ENCODE measurements at places on chromosomes 5 and 9.

- DNase-seq = no peak
Observed at GRCh38 chr9:88559661-88560060, 24.7 kb downstream of the NXNL2 start.

DNA sequence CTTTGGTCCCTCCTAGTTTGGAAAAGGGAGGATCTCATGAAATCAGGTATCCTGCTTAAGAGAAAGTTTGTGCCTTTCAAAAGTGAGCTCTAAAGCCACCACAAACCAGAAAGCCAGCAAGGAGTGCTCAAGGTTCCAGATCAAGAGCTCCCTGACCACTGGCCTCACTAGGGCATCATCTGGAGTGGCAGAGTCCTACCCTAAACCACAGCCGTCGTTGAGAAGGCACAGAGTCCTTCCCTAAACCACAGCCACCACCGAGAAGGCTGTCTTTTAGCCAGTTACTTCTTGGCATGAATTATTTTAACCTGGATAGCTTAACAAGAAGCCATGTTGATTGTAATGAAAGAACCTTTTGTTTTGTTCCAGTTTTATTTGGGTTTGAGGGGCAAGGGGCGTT, 102.9 kb downstream of the FRMD3 start:
- no peak for DNase-seq

GRCh38 chr5:150632305-150633160, 7.9 kb upstream of the SYNPO start:
- no peak for DNase-seq

DNA sequence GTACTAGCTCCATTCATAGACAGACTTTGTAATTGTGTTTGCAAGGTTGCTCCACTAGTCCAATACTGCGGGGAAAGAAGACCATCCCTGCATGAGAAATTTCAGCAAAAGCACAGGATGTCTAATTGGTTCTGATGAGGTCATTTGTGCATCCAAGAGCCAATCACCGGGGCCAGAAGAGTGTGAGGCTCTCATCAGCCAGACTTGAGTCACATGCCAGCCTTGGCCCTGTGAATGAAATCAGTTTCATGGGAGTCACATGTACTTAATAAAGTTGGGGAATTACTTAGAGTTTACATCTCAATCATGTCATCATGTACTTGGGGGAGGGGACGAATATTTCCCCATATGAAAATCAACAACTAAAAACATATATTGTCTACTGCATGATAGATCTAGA, 1236.0 kb downstream of the MAT2B start:
- DNase-seq = no peak

- no peak for DNase-seq
Observed at GRCh38 chr5:157603333-157604190, 28.0 kb upstream of the ADAM19 start.

GRCh38 chr9:127569886-127570401, 42.1 kb upstream of the STXBP1 start:
- no peak for DNase-seq

GRCh38 chr5:17238521-17239041, 21.1 kb downstream of the BASP1 start:
- DNase-seq = no peak

DNA sequence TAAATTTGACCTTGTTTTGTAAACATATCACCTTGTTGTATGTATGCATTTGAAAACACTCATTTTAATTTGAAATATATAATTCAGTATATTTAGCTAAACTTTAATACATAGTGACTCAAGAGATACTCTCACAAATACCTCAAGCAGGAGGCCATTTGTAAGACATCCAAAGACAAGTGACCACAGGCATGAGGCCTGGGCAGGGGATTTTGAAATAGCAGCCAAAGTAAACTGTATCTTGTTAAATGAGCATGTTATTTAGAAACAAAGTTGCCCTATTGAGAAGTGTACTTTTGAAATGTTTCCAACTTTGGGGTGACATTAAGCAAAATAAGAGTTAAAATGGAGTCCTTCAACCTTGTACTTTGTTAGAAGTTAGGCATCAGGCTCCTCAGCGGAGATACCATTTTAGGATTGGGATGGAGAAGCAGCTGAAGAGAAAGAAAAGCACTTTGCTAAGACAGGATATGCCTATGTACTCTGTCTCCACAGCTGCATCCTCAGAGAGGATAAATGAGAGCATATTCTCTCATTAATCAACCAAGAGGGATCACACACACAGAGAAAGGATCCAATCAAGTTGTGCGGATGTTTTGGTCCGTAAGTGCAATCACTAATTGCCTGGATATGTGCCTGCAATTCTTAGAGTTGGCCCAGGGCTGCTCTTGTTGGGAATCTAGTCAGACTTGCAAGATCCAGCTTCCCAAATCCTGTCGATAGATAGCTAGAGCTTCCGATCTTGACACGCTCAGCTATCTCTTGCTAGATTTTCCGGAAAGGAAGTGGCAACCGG, 157.5 kb upstream of the HAPLN1 start:
- no peak for DNase-seq

- DNase-seq = peak; percentile 4
Observed at GRCh38 chr5:139705655-139706587, 57.8 kb downstream of the CXXC5 start.

GRCh38 chr5:55625589-55625909, 86.6 kb downstream of the SLC38A9 start:
- DNase-seq = no peak

- DNase-seq = peak; percentile 4
Observed at GRCh38 chr5:57349214-57349613, 133.4 kb downstream of the ACTBL2 start.

DNA sequence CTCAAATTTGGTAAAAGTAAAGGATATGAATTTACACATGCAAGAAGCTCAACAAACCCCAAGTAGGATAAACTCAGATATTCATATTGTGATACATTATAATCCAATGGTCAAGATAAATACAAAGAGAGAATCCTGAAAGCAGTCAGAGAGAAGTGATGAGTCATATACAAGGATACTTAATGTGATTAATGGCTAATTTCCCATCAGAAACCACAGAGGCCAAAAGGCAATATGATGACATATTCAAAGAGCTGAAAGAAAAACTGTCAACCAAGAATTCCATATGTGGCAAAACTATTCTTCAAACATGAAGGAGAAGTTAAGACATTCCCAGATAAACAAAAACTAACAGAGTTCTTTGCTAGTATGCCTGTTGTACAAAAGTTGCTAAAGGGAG, 19.5 kb upstream of the IRF1 start:
- no peak for DNase-seq

GRCh38 chr9:82036086-82036485, 47.5 kb downstream of the SPATA31D1 start:
- DNase-seq = no peak

DNA sequence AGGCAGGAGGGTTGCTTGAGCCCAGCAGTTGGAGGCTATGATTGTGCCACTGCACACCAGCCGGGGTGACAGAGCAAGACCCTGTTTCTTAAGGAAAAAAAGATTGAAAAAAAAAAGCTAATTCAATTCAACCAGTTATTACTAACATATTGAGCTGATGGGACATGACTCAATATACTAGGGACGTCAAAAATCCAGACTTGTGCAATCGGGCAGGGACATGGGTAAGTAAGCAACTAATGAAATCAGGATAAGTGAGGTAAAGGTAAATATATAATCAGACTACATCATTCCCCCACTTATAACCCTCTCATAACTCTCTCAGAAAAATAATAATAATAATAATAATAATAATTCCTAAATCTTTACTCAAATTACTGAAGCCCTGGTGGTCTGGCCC, 975 bp upstream of the HAVCR1 start:
- DNase-seq = no peak

DNA sequence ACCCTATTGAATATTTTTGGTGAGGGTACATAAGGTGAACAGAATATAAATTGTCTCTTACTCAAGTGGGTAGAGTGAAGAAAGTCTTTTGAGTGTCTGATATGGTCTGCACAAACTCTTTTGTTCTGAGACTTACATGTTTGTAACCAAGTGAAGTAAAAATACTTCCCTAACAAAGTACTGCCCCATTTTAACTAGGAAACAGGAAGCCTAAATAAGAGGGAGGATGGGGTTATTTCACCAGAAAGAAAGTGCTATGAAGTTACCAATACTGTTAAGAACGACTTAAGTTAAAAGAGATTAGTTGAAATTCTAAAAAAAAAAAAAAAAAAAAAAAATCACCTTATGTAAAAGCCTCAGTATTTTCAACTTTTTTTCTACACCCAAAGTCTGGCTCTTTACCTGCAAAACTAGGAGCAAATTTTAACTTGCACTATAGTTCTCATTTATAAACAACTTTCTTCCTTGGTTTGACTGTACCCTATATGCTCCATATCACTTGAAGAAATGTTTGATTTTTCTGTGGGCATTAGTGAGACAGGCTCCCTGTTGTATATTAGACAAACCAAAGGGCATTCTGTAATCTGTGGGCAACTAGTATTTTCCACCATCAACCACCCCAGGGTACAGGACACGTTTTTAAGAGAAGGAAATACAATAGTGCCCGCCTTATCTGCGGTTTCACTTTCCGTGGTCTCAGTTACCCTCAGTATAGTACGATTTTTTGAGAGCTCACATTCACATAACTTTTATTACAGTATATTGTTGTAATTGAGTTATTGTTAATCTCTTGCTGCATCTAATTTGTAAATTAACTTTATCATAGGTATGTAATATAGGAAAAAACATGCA, 127.7 kb downstream of the NR3C1 start:
- DNase-seq = no peak

DNA sequence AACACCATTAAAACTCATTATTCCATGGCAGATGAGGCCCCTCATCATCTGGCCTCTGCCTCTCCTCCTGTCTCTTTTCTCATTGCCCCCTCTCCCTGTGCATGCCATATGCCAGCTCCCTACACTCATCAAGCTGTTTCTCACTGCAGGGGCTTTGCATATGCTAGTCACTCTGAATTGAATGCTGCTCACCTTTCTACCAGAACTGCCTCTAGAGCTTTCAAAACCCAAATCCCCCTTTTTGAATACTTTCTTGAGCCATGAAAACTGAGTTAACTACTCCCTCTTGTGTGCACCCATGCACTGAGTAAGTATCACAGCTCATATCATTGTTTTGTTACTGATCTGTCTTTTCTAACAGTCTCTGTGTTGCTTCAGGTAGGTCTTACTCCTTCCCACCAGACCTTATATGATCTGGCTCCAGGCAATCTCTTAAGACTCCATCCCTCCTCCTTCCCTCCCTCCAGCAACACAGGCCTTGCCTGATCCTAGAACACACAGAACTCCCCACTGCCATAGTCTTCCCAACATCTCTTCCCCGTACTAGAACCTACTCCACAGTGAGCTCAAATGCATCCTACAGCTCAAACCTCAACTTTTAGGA, 60.5 kb downstream of the ASTN2 start:
- DNase-seq = no peak

- DNase-seq = no peak
Observed at GRCh38 chr9:125540497-125540896, 166.5 kb downstream of the MAPKAP1 start.

DNA sequence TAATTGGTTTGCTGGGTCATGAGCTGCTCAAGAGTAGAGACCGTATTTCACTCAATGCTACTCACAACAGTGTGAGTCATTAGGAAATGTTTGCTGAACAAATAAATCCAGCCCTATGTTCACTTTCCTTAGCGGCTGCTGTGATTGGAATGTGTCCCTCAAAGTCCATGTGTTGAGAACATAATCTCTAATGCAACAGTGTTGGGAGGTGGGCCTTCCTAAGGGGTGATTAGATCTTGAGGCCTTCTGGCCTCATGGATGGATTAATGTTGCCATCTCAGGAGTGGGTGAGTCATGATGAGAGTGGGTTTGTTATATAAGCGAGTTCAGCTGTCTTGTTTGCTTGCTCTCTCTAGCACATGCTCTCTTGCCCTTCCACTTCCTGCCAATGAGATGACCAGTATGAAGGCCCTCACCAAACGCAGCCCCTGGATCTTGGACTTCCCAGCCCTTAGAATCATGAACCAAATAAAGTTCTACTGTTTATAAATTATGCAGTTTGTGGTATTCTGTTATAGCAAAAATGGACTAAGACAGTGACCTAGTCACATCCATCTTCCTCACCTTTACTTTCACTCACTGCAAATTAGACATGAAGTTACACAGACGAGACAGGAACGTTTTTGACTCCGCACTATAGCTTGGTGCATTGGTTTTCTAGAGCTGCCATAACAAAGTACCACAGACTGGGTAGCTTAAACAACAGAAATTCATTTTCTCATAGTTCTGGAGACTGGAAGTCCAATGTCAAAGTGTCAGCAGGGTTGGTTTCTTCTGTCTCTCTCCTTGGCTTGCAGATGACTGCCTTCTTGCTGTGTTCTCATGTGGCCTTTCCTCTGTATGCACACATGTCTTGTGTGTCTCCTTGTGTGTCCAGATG, 50.9 kb upstream of the FAM169A start:
- DNase-seq = no peak

- peak; percentile 97 for DNase-seq
Observed at GRCh38 chr9:127578952-127579853, 32.9 kb upstream of the STXBP1 start.

DNA sequence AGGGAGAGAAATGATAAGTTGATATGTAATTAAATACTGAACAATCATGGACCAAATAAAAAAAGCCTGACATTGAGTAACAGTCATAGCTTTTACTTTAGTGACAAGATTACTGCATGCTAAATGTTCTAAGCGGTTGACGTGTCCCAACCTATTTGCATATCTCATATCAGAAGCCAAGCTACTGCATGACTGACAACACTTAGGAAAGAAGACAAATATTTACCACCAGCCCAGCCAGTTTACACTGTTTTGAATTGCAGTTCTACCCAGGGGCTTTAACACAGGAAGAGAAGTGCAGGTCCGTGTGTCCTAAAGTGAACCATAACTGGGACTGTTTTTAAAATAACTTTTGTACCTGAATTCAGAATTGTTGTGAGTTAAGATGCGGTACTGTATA, 219.9 kb downstream of the PRDM9 start:
- DNase-seq = no peak

- no peak for DNase-seq
Observed at GRCh38 chr5:9059920-9060691, 485.8 kb downstream of the SEMA5A start.

DNA sequence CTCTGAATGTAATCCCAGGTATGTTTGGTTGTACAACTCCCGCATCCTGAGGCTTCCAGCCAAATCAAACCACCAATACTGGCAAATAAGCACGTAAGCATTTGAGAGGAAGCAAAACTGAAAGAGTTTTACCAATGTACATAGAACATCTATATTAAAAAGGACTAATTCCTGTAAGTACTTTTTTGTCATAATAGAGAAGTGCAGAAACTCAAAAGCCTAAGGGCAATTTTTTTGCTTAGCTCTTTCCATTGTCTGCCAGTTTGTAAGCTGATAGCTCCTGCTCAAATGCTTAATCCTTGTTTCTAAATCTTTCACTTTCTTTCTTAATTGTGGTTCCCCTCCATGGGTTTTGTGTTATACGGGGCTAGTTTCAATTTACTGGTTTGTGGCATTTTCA, 1151.8 kb downstream of the CDH12 start:
- DNase-seq = no peak

GRCh38 chr5:38775218-38775840, 70.5 kb upstream of the OSMR start:
- no peak for DNase-seq

DNA sequence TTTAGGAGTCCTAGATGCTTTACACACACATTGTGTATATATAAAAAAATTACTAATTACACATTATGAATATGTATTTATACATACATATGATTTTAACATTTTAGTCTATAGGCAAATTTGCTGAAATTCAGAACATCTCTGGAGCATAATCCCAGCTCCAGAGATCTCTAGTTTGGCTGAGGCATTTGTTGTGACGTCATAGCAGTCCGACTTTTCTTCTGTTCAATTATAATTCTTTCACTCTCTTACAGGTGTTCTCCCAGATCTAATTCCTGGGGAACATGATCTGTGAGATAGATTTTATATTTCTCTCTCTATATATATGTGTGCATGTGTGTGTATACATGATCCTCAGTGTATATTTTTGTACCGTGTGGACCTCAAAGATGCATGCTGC, 1876.2 kb downstream of the EFNA5 start:
- no peak for DNase-seq
